ENCODE measurements at places on chromosomes 11 and 22.

DNA sequence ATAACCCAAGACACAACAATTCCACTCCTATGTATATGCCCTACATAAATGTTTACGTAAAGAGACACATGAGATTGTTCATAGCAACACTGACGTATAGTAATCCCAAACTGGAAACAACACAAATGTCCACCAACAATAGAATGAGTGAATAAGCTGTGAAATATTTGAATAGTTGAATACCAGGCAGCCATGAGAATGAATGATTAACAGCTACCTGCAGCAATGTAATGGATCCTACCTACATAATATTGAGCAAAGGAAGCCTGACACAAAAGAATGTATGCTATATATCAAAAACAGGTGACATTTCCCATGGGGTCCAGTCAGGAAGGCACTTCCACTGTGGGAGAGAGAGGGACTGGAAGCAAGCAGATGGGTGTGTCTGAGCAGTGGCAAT, 92.8 kb upstream of the LINC01488 start:
- DNase-seq: no peak

DNA sequence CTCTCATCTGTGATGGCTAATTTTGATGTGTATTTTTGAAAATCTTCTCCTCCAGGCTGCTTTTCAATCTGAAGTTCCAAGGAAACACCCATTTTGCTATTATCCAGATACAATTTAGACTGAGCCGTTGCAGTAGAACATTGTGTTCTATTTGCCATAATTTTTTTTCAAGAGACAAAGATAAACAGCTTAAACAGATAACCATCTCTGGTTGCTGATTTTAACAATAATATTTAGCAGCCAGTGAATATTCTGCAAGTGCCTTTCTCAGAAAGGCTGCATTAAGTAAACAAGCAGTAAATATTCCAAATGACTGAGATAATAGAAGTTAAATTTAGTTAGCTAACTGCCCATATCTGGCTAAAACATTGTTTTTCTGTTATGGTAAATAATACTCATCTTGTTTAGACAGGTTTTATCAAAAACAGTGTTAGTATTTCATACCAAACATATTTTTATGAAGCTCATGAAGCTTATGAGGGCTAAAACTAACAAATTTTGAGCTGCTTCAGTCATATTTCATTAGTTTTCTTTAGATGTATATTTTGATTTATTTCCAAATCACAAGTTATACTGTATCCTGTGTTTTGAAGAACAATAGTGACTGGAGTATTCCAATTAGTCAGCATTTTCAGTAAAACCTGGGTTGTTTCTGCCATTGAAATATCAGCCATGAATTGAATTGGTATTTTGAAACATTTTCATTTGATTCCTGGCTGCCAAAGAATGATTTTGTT, 206.7 kb downstream of the SBF2 start:
- DNase-seq: no peak

DNA sequence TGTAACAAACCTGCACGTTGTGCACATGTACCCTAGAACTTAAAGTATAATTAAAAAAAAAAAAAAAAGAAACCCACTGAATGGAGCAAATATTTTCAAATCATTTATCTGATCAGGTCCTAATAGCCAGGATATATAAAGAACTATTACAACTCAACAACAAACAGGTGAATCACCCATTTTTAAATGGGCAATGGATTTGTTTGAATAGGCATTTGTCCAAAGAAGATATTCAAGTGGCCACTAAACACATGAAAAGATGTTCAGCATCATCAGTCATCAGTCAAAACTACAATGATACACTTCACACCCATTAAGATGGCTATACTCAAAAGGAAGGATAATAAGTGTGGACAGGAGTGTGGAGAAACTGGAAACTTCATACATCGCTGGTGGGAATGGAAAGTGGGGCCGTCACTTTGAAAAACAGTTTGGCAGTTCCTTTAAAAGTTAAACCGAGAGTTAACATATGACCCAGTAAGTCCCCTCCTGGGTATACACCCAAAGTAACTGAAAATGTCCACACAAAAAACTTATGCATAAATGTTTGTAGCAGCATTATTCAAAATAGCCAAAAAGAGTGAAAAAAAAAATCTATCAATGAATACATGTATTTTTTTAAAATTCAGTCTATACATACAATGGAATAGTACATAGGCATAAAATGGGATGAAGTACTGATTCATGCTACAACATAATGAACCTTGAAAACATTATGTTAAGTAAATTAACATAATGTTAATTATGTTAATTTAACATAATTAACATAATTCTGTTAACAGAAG, 53.1 kb downstream of the ARRB1 start:
- DNase-seq: no peak

DNA sequence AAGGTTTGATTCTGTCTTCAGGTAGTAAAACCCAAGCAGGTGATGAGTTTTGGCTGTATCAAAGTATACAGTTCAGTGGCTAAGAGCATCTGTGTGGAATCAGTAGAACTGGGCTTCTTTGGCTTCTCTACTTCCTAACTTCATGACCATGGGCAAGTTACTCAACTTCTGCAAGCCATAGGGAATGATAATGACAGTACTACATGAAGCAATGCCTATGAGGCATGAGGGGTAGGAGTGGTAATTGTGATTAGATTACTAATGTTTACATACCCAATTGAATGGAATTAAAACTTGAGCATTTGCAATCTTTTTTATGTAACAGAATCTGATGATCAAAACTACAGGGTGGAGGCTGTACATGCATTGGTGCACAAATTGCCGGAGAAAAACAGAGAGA, 164.3 kb downstream of the PGR start:
- DNase-seq: no peak

- no peak for DNase-seq
Measured at GRCh38 chr11:107819361-107820014, 39.1 kb downstream of the SLC35F2 start.

DNA sequence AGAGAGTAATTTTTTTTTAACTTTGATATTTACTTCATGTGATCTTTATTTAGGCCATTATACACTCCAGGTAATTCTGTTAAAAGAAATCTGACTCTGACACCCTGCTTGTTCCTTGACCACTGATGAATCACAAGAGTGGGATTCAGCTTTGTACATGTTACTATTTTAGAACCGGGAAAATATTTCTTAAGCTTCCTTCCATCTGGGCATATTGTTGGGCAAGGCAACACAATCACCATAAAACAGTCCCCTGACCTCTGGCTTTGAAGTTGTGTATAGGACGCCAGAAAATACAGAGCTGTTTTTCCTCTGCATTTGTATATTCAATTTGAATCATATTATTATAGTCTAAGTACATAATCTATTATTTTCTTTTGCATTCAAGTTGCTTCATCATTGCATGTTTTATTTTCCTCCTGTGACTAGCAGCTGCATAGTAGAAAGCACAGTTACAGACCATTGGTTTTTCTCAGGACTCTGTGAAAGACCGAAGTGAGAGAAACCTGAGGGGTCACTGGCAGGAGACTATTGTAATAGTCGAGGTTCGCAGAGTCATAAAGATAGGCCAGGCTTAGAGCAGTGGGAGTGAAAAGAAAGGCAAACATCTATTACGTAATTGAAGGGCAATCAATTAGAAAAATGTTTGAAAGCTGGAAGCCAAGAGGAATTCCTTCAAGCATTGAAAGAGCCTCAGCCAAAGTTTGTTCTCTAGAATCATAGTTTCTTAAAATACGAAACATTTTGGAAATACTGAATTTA, 51.8 kb upstream of the SLC36A4 start:
- no peak for DNase-seq

- DNase-seq: no peak
Measured at GRCh38 chr11:73129198-73129597, 12.9 kb downstream of the FCHSD2 start.

DNA sequence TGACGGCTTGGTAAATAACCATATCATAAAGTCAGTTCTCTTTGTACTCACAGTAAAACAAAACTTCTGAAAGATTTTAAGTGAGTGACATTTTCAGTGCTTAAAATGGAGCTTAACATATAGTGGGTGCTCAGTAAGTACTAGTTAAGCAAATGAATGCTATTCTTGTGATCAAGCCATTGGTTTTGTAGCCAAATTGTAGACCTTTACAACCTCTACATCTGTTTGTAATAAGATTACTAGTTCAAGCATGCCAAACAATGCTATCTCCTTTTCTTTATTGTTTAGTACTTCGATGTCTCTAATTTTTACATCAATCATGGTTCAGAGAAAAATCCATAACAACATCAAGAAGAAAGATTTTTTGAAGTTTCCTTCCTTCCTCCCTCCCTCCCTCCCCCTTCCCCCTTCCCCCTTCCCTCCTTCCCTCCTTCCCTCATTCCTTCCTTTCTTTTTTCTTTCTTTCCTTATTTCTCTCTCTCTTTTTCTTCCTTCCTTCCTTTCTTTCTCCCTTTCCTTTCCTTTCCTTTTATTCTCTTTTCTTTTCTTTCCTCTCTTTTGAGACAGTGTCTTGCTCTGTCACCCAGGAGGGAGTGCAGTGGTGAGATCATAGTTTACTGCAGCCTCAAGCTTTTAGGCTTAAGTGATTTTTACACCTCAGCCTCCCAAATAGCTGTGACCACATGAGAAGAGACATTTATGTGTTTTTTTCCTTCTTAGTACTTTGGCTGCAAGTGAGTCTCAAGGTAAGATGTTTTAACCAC, 5.7 kb upstream of the OR51B4 start:
- DNase-seq: no peak

- DNase-seq: no peak
Measured at GRCh38 chr11:61035526-61035835, 64.0 kb downstream of the CD6 start.

DNA sequence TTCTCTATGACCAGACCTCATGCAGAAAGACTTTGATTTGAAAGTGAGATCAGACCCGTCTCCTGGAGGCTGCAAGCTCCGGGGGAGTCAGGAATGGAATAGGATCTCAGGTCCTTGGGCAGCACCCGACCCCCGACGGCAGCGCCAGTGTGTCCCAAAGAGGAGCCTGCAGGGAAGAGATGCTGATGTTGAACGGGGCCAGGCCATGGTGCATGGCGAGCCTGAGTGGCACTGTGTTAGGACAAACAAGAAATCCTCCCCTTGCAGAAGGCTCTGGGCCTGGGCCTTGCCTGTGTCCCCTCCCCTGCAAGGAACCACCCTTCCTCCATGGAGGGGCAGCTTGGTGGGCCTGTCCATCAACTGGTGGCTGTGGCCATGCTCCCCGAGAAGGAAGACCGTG, 20.1 kb upstream of the SYT8 start:
- no peak for DNase-seq

DNA sequence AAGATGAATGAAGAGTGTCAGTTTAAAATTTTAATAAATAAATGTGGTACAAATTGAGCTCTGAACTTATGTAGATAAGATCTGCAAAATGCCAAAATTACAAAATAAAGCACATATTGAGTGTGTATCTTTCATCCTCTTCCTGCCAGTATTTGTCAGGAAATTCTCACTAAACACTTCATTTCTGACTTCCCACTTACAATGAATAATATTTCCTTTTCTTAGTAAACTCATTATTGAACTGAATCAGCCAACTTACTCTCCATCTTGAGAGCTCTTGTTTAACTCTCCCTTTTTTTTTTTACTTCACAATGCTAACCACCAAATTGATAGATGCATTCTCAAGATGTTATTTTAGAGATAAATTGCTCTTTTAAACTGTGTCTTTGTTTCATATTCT, 1230.2 kb downstream of the JRKL start:
- DNase-seq: no peak

DNA sequence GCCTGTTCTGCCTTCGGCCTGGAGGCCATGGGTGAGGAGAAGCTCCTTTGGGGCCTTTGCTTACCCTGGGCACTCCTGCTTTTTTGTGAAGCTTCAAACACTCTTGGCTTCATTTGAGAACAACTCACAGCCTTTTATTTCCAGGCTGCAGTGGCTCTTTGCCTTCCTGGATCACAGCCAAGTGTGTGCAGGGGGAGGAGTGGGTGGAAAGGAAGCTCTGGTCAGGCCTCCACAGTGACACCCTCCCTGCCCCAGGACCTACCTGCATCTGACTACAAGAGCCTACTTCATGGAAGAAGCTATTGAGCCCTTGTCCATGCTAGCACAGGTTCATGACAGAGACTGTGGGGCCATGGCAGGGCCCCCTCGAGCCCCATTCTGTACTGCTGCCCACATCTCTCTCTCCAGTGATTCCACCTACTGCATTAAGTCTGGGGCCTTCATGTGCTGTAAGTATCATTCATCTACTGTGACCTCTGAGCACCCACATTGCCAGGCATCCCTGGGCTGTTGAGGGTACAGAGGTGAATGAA, 52.3 kb downstream of the GAB4 start:
- no peak for DNase-seq

GRCh38 chr11:14746857-14747395, 103.3 kb downstream of the PDE3B start:
- DNase-seq: no peak

- no peak for DNase-seq
Measured at GRCh38 chr11:9139628-9140357, 48.4 kb upstream of the SCUBE2 start.

- no peak for DNase-seq
Measured at GRCh38 chr11:128940156-128940555, 2.5 kb downstream of the TP53AIP1 start.

DNA sequence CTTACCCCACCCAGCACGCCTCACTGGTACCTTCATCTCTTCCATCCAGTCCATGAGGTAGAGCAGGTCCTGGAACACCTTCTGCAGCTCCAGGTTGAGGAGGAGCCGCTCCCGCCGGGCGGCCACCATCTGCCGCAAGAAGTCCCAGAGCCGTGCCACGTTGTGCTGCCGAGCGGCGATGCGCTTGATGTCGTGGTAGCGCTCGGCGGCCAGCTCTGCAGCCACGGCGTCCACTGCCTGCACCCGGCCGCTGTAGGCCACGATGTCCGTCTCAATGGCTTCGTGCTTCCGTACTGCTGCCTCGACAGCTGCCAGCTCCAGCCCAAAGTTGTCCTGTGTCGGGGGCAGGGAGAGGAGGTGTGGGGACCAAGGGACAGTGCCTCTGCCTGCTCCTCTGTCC, 21.5 kb downstream of the SPTBN2 start:
- DNase-seq: no peak

- no peak for DNase-seq
Measured at GRCh38 chr22:33023153-33023827, 34.9 kb downstream of the SYN3 start.

DNA sequence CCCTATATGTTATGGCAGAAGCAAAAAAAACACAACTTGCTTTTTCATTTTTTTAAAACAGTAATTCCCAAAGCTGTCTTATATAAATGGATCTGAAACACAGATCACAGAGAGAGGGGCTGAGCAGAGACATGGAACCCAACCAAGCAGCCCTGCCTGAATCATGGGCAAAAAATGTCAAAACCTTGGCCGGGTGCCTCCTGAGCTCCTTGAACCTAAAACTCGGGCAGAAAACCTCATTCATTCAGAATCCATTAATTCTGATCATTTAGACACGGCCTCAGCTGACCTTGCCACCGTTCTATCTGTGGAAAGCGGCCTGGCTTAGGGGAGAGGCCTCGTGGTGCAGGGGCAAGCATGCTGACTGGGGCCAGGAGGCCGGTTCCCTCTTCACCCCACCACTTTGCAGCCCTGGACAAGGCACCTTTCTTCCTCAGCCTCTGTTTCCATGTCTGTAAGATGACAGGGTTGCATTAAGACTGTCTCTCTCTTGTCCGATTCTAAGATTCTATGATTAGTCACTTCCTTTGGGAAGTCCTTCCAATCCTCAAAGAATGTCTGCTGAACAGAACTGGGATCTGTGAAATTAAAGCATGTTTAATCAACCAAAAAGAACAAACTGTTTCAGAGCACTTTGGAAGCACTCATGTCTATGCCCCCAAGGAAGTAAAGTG, 26.0 kb downstream of the TENM4 start:
- no peak for DNase-seq
